Mesenteric fat pad (tissue), 1 donor: ENCODE measurements at places on chromosomes 6 and 20.

- DNase-seq = no peak
These were observed 219.8 kb downstream of the LAMA2 start for GRCh38 chr6:129102741-129103140.

DNA sequence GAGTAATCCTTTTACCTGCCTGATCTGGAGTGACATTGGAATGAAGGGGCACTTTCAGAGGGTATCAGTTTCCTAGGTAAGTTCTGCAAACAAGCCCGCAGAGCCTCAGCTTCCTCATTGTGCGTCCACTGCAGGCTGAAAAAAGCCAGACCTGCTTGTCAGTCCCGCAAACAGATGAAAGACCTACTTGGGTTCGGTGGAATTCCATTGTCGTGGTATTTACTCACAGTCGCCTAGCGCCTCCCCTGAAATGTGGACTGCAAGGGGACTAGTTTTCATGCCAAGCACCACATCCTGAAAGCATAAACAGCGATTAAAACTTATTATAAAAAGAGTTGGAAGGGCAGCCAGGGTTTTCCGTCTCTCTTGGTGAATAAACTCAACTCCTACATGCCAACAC, 121.5 kb downstream of the PAX1 start:
- DNase-seq = no peak

DNA sequence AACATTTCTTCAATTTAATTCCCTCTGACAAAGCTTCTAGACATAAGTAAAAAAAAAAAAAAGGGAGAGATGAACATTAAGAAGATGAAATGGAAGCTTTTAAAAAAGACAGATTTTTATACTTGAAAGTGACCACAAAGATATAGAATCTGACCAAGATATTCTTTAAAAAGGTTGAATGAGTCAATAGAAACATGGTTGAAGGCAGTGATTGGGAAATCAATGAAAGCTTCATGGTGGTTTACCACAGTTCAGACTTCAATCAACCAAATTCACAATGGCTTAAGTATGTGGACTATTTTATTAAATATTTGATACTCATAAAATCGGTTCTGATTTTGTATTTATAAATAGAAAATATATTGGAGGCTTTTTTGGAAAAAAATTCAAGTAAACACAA, 248.4 kb upstream of the HSF2 start:
- DNase-seq = no peak

GRCh38 chr20:37590938-37591490, 63.3 kb upstream of the BLCAP start:
- DNase-seq = no peak

DNA sequence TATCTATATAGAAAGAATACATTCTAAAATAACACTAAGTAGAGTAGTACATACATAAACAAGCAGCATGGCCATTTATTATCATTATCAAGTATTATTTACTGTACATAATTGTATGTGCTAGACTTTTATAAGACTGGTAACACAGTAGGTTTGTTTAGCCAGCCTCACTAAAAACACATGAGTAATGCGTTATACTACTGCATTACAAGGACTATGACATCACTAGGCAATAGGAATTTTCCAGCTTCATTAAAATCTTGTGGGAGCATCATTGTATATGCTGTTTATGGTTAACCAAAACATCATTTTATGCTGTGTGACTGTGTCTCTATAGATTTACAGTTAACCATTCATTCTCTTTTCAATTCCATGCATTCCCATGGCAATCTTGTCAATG, 131.7 kb upstream of the HDGFL1 start:
- no peak for DNase-seq

- no peak for DNase-seq
These were observed 747.7 kb downstream of the PHF3 start for GRCh38 chr6:64383277-64383676.

DNA sequence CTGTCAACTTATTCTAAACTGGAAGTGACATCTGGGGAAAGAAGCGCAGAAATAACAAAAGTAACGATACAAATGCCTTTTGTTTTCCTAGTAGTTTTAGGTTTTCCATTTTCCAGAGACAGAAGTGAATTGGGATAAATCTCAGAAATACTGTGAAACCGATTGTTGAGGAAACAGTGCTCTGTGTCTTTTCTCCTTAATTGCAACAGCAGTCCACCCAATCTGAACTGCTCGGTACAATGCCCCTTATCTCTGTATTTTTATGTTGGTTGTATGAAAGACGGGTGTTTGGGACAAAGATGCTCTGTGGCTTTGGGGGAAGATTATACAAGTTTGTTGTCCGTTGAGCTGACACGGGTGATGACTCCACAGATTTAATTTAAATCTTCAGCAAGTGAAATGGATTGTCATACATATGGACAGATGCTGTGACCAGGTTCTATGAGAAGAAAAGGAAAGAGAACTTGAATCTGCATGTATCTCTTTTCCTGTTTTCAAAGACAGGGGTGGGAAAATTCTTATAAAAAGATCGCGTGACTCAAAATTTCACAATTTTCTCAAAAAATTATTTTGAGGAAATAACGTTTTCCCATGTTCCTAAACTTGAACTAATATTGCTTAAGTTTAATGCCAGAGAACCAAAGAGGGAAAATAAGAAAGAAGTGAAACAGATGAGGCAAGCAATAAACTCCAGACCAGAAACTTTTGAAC, 41.2 kb downstream of the SASH1 start:
- no peak for DNase-seq

DNA sequence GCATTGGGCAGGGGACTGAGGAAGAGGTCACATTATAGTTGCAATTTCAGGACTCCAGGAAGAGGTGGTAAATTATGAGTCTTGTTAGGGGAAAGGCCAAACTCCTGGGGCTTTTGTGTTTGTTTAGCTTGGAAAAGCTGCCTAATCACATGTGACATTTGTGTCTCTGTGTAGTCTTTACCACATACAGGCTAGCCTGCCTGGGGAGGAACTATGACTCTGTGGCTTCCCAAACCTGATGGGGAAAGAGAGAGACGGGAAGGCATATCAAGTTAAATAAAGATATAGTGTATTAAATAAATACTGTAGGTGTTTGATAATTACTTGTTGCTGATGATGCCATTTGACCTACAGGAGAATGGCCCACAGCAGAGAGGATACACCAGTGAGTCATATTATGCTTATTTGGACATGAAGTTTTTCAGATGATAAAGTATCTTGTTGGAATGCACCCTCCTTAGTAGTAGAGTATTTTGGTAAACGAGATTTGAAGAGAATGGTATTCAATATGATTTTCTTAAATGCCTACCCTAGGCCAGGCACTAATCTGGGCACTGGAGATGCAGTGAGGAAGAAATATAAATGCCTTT, 4.0 kb downstream of the BLTP3A start:
- no peak for DNase-seq

DNA sequence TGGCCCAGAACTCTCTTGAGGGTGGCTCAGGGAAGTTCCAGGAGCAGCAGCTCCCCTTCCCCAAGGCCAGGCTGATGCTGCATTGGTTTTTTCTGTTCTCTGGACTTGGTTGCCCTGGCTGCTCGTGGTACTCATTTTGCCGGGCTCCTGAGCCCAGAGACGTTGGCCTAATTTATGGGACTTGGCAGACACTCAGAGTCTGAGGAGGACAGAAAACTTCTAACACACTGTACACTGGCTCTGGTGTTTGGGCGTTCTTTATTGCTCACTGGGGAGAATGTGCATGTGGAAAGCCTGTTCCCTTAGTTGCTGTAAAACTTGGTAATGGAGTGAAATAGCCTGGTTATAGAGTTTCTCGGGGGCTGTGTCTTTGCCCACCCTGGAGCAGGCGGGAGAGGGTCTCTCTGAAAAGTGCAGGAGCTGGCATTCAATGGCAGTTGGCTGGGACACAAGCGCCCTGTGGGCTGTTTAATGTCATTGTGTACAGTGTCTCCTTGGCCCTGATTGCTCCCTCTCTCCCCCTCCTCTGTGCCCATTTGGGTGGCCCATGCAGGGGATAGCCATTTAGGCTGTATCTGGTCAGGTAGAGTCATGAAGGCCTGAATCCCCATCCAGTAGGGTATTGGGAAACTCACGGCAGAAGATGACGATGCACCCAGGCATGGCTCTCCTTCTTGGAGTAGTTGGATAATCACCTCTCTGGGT, 109.3 kb downstream of the CDC5L start:
- no peak for DNase-seq

DNA sequence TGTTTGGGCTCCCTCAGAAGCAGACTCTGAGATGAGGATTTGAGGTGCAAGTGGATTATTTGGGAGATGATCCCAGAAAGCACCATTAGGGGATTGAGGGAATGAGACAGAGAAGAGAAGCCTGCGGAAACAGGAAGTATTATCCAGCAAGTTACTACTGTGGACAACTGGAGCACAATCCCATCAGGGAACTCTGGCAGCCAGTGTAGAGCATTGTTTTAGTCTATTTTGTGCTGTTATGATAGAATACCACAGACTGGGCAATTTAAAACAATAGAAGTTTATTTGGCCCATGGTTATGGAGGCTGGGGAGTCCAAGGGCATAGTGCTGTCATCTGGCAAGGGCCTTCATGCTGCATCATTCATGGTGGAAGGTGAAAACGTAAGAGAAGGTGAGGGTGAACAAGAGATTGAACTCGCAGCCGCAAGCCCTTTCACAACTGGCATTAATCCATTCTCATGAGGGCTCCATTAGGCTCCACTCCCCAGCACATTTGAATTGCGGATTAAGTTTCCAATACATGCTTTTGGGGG, 43.5 kb upstream of the SLC9A8 start:
- DNase-seq = no peak

- DNase-seq = no peak
These were observed 699.7 kb upstream of the ID4 start for GRCh38 chr6:19137505-19137904.

- DNase-seq = no peak
These were observed 40.0 kb downstream of the SF3B5 start for GRCh38 chr6:144055121-144055931.

GRCh38 chr6:158026901-158027589, 45.4 kb downstream of the SYNJ2 start:
- no peak for DNase-seq

DNA sequence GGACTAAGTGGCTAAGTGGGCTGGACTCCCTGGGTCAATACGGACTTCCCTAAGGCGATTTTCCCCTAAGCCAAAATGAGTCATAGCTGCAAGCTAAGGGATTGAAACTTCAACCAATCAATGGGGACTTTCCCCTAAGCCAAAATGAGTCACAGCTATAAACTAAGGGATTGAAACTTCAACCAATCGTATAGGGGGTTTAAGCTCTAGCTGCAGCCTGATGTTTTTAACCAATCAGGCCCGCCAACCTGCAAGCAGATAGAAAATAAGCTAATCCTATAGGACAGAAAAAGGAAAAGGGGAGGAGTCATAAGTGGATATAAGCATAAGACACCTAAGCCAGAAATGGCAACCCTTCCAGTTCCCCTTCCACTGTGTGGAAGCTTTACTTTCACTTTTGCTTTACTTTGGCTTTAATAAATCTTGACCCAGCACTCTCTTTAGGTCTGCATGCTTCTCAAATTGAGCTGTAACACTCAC, 655.0 kb upstream of the HS3ST5 start:
- no peak for DNase-seq

DNA sequence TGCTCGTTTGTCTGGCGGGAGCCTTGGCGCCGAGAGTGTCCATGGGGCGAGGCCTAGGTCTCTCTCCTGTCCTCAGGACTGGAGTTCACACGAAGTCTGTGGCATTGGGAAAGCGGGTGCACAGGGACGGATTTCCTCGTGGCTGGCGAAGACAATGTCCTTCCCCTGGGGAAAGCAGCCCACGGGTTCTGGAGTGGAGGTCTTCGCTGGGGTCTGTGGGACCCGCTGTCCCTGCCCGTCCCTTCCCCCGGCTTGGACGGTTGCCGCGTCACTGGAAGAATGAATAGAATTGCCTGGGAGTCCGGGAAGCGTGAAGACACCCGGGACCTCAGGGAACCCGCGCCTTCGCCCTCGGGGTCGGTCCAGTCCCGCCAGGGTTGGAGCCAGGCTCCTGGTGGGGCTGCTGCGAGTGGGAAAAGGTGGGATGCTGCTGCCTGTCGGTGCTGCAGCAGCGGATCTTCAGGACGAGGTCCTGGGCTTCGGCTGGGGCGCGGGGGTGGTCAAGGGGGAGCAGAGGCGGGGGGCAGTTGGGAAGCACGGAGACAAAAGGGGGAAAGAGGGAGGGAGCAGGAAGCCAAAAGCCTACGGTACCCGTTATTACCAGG, 441.8 kb upstream of the DEFB115 start:
- DNase-seq = no peak

DNA sequence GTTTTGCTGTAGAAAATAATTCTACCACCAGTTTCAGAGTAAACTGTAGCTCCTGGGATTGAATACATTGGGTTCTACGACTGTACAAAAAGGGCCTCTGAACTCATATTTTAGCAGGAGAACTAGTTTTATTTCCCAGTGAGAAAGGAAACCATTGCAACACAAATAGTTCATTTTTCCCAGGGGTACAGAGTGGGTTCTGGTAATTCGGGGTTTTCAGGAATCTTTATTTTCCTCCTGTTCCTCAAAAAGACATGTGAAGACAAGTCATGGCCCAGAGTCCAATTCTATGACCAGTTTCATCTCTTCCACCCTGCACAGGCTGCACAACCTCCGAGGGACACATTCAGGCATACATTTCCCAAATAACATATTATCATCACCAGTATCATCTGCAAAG, 222.1 kb downstream of the HIVEP2 start:
- no peak for DNase-seq

DNA sequence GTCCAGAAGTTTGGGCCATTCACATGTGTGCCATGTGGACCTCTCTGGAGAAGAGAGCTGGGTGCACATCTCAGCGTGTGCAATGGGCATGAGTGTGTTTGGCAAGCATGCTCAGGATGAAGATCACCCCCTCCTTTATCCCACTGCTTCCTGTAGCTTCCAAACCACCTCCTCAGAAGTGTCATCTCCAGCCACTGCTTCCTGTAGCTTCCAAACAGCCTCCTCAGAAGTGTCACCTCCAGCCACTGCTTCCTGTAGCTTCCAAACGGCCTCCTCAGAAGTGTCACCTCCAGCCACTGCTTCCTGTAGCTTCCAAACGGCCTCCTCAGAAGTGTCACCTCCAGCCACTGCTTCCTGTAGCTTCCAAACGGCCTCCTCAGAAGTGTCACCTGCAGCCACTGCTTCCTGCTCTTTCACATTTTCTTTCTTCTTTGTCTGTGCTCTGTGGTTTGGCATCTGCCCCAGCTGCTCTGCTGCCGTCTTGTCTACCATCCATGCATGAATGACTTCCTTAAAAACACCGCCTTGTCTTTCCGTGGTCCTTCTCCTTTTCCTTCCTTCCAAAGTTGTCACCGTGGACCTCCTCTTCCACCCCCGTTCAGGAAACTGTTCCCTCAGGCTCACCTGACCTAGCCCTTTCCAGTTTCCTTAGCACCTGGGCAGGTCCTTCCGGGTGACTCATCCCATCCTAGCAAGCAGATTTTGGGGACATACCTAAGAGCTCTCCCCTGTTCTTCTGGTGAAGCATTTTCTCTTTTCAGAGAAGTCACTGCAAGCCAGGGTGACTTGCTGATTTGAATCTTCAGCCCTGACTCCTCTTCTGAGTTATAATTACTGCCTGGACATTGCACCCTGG, 43.5 kb upstream of the TIAM2 start:
- peak; percentile 43 for DNase-seq

GRCh38 chr6:145588981-145589380, 146.3 kb downstream of the EPM2A start:
- no peak for DNase-seq

GRCh38 chr6:66964216-66964615, 1257.2 kb upstream of the EYS start:
- DNase-seq = no peak
